ENCODE measurements at places on chromosomes 16 and 17. TPM values are rescaled to one million over a fixed set of nuclear protein-coding genes. Genes with fewer than 3 reads are reported as not detected.

The NEUROD2 gene
- total RNA-seq: not detected

The GUCY2D gene
- not detected for total RNA-seq

The RNF43 gene
- 0.07 TPM for total RNA-seq

The TMEM100 gene
- not detected for total RNA-seq

The IL21R gene
- total RNA-seq: 45.6 TPM

The CEMP1 gene
- total RNA-seq: not detected

The KRT28 gene
- total RNA-seq: not detected

The PTRH2 gene
- 22.9 TPM for total RNA-seq

The SLC5A11 gene
- total RNA-seq: not detected

The SP2 gene
- 27.6 TPM for total RNA-seq

The YBX2 gene
- 0.55 TPM for total RNA-seq

The TBC1D26 gene
- total RNA-seq: not detected

The KRT36 gene
- total RNA-seq: not detected

The KCNH4 gene
- 0.15 TPM for total RNA-seq

The FBXW10B gene
- 0.60 TPM for total RNA-seq

The SPATA32 gene
- 0.67 TPM for total RNA-seq

The ADAD2 gene
- total RNA-seq: not detected

The C16orf92 gene
- not detected for total RNA-seq

The SPATA22 gene
- 0.89 TPM for total RNA-seq

The CTRB1 gene
- not detected for total RNA-seq

The RNF167 gene
- total RNA-seq: 254 TPM

The COPRS gene
- total RNA-seq: 16.9 TPM

The CREBBP gene
- 69.0 TPM for total RNA-seq

The GNAO1 gene
- 4.2 TPM for total RNA-seq

The CNTNAP1 gene
- 0.81 TPM for total RNA-seq

The CACNA1H gene
- total RNA-seq: 3.2 TPM

The BRIP1 gene
- 28.7 TPM for total RNA-seq

The CSF3 gene
- total RNA-seq: not detected

The ZNF19 gene
- total RNA-seq: 3.2 TPM

The NPIPA8 gene
- 55.3 TPM for total RNA-seq

The EME1 gene
- total RNA-seq: 19.9 TPM

The SLC9A5 gene
- total RNA-seq: 2.0 TPM

The CCT6B gene
- total RNA-seq: 1.7 TPM

The XYLT1 gene
- 50.1 TPM for total RNA-seq

The SLC38A7 gene
- total RNA-seq: 12.3 TPM

The PDE6G gene
- total RNA-seq: 24.7 TPM

The CCDC78 gene
- 1.6 TPM for total RNA-seq

The CHST4 gene
- not detected for total RNA-seq

The SPG7 gene
- 101 TPM for total RNA-seq

The LGALS3BP gene
- 284 TPM for total RNA-seq

The TBC1D3 gene
- not detected for total RNA-seq

The VMO1 gene
- not detected for total RNA-seq

The KRTAP3-2 gene
- not detected for total RNA-seq

The ALOX12 gene
- total RNA-seq: not detected

The KLHL36 gene
- 37.5 TPM for total RNA-seq

The CCL16 gene
- total RNA-seq: not detected

Measured in activated CD4-positive, alpha-beta T cell treated with anti-CD3 and anti-CD28 coated beads, Interleukin-2, amount 10 ng/mL, durations not matched to agents 7 days and 5 days (primary cell).